ENCODE measurements at places on chromosomes 3 and 15.
A peak's percentile ranks its signal among the peaks of the same experiment; 100 is the strongest.

- DNase-seq = no peak
These were observed 110.4 kb downstream of the OTOL1 start for GRCh38 chr3:161607056-161607455.

GRCh38 chr15:30882849-30883433 lies 20.8 kb upstream of the FAN1 start:
- DNase-seq = peak; percentile 18

- DNase-seq = peak; percentile 84
These were observed 36.6 kb upstream of the CD47 start for GRCh38 chr3:108127301-108127988.

DNA sequence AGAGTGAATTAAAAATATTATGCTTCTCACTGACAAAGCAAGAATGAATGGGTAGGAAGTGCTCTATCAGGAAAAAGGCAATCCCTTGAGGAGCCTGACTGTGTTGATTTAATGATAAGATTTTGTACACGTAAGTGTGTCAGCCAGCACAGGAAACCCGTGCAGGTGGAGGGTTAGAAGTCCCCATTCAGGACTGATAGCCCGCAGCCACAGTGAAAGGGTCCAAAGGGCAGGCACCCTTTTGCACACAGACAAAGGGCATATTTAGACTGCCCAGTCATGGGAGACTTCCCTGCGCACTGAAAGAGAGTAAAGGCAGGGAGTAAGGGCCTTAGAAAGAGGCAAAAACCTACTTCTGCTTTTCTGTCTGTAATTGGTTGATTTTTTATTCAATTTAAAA lies 26.4 kb upstream of the SKIL start:
- DNase-seq = no peak

DNA sequence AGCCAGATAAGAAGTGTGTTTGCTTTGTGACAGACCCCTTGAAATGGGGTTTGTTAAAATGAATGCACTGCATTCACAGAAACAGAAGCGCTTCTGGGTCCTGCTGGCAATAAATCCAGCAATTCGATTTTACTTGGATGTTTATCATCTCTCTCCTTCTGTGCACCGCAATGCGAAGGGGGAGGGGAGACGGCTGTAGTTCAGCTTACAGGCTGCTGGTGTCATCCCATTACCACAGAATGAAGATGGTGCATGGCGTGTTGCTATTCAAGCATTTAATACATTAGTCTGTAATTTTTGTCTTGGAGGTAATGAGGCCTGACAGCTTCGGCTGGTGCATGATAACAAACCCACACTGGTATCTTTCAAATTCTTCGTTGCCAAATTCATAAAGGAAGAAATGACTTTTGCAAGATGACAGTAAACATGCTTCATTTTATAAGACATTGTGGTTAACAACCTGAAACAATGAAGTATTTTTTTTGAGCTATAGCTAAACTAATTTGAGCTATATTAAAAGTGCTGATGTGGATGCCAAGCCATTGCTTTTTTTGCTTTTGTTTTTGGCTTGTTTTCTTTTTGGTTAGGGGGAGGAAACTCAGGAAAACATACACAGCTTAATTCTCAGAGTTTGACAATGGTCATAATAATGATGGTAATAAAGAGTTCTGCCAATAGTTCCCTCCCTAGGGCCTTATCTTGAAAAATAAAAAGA lies 418.3 kb downstream of the OTOL1 start:
- DNase-seq = no peak

GRCh38 chr3:186257866-186258265 lies 104.2 kb downstream of the DGKG start:
- DNase-seq = no peak

DNA sequence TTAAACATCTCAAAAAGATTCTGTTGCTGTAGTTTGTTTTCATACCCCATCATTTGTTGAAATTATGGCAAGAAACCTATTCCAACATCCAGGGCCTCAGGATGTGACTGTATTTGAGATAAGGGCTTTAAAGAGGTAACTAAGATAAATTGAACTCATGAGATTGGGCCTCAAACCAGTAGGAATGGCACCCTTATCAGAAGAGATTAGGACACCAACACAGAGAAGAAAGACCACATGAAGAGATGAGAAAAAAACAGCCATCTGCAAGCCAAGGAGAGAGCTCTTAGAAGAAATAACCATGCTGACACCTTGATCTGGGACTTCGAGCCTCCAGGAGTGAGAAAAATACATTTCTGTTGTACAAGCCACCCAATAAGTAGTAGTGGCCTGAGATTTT lies 157.7 kb downstream of the CGGBP1 start:
- no peak for DNase-seq

DNA sequence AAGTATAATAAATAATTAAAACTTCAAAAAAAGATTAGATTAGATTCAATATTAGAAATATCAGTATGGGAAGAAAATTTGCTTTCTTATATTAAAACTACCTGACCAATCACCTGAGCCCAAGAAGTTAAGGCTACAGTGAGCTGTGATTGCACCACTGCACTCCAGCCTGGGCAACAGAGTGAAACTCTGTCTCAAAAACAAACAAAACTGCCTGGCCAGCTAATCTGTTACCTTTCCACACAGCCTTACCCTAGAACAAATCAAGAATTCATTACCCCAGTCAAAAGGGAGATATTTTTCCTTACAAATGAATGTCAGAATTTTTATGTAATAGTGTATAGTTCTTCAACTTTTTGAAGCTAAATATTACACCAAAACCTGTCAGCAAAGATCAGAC lies 117.0 kb upstream of the MANF start:
- no peak for DNase-seq

- no peak for DNase-seq
These were observed 242.5 kb upstream of the TMCO5A start for GRCh38 chr15:37691911-37692310.

Measured in activated CD4-positive, alpha-beta T cell treated with anti-CD3 and anti-CD28 coated beads, Interleukin-2, Interleukin-6, amounts not matched to agents 100 ng/mL and 50 ng/mL, durations not matched to agents 16 hours and 8 hours (primary cell).